COR-L47 (cell line): ENCODE measurements at places on chromosomes 12 and 14.

GRCh38 chr12:112936927-112937326 lies 1.3 kb upstream of the OAS3 start:
- DNase-seq: no peak

GRCh38 chr14:102196039-102196901 lies 56.6 kb downstream of the WDR20 start:
- no peak for DNase-seq

DNA sequence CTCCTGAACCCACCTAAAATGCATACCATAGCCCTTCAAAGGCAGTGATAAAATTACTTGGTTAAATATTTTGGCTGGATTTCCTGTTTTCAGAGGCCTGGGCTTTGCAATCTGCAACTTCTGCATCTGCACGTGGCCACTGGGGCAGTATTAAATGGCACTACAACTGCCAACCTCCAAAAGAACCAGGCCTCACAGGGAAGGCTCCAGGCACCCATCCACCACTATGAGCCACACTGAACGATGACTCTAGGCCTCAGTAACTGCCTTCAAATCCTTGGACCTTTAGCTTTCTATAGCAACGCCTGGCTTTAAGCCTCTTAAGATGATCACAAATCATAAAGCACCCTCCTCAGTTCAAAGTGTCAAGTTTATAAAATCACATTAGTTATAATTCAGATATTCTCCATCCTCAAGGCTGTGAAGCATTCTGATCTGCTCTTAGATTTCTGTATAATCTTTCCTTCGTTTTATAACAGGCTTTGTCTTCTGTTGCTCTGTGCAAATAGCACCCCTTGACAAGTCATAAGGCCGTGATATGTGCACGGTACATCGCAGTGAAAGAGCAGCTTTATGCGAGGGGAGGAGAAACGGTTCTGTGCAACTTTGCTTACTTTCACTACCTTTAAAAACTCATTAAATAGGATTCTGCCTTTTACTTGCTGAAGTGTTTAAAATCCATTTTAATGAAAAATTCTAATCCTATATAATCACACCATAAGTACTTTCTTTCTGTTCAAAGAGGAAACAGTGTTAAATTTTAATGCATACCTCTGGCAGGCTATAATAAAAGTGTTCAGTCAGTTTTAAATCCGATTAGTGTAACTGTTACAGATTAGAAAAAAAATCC lies 196.4 kb upstream of the G2E3 start:
- no peak for DNase-seq

GRCh38 chr12:123041042-123041531 lies 60.6 kb downstream of the ARL6IP4 start:
- DNase-seq: peak; percentile 53

- DNase-seq: no peak
Observed at GRCh38 chr12:124413401-124413800, 118.5 kb downstream of the RFLNA start.

DNA sequence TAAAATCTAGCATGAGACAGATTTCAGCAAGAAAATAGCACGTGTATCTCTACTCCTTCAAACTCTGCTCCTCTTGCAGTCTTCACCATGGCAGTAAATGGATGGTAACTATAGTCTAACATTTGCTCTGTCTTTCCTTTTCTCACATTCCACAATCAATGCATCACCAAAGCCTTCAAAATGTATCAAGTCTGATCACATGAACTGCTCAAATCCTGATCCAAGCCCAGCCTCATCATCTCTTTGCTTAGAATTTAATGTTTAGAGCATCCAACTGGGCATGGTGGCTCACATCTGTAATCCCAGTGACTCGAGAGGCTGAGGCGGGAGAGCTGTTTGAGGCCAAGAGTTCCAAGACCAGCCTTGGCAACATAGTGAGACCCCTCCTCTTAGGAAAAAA lies 45.9 kb downstream of the CDK17 start:
- no peak for DNase-seq

DNA sequence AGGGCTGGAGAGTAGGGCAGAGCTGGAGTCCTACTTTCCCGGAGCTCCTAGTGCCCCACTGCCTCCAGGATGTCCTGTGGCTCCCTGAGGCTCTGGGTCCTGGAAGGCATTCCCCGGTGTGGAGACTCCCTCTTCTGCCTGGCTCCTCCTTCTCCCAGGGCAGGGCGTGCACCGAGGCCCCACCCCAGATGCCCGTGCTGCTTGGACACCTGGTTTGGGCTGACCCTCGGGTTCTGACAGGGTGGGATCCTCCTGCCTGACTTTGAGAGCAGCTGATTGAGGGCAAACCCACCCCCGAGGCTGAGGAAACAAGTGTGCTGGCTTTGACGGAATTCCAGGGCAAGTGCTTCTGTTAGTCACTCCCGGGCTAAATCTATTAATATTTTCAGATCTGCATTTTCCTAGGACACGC lies 15.4 kb downstream of the TEAD4 start:
- no peak for DNase-seq

DNA sequence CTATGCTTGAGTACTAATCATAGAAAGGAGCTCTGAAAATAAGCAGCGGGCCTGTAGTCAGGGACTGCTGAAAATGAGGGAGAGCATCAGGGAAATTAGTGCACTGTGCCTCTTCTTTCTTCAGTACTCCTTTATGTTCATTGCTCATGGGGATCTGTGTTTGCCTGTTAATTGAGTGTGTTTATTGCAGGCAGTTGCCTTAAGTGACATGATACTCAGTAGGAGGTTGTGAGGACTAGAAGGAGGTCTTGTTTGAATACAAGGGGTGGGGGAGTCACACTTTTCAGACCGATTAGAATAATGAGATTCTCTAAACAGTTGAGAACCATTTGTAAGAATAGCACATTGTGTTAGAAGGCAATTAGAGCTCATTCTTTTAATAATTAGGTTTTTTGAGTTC lies 102.6 kb upstream of the SLCO1C1 start:
- DNase-seq: no peak

DNA sequence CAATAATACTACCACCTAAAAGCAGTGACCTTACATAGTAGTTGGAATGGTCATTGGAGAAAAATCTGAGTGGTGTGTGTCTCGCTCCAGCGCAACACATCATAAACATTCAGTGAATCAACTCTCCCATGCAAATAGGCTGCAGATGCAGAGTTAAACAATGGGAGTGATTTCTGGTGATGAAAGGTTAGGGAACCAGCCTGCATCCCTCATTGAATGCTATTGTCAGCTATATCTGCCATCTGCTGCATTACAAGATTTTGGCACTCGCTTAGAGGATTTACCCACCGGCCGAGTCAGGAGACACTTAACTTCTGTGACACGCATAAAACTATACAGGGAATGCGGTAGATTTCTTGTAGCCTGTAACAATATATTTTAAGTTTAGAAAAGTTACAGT lies 900.9 kb downstream of the FLRT2 start:
- DNase-seq: no peak

DNA sequence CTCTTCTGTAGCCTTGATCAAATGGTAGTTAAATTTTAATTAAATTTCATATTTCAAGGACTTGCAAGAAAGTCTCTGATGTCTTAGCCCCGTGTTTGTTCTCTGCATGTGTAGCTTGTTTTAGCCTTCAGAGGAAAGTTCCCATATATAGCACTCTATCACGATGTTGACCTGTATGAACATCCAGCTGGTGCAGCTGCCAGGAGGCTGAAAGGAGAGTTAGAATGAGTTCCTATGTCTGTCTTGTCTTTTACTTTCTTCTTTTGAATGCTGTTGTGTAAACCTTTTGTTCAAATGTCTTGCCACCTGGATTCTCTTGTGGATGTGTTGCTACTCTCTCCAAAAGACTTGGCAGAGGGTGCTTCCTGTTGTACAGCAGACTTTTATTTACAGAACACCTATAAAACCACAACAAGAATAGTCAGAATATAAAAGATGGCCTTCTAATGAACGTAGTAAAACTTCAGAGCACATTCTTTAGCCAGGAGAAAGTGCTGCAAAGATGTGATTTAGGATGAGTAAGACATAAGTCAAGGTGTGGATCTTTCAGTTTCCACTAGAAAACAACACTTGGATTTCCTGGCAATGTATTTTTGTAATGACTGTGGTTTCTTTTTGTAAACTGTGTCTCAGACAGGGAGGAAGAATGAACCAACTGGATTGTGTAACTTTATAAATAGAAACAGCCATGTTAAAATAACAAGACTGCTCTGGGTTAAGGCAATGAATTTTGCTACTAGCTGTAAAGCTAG lies 17.2 kb downstream of the NAV3 start:
- DNase-seq: peak; percentile 14

DNA sequence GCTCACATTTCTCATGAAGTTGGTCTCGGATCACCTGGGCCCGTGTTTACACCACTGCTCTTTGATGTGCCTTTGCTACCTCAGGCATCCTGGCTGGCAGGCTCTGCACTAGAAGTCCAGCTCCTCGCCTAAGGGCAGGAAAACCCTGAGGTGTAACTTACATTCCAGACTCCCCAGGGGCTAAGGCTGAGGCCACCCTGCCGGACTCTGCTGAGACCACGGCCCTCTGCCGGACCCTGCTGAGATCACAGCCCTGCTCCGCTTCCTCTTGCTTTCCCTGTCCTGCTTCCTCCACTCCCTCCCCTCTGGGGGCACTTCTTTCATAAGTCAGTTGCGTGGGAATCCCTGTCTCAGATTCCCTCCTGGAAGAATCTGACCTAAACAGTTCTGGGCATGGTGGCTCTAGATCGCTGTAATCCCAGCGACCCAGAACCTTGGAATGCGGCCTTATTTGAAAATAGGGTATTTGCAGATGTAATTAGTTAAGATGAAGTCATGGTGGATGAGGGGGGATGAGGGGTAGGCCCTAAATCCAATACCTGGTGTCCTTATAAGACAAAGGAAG lies 17.2 kb downstream of the RILPL1 start:
- DNase-seq: no peak

DNA sequence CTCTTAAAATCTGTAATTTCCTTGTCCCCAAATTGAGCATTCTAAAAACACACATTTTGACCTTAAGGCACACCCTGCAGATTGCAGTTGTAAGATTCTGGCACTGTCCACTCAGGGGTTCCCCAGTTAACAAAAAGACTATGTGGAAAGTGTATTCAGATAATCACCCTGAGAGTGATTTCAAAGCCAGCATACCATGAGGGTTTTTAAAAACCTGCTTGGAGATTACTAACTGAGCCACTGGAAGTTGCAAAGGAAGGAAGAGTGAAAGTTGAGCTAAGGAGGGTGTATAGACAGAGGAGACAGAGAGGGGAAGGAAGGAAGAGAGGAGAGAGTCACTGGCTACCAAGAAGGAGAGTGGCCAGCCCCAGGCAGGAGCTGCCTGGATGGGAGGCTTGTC lies 82.6 kb downstream of the EML1 start:
- DNase-seq: no peak

GRCh38 chr12:89072294-89073026 lies 279.8 kb downstream of the DUSP6 start:
- DNase-seq: peak; percentile 71

DNA sequence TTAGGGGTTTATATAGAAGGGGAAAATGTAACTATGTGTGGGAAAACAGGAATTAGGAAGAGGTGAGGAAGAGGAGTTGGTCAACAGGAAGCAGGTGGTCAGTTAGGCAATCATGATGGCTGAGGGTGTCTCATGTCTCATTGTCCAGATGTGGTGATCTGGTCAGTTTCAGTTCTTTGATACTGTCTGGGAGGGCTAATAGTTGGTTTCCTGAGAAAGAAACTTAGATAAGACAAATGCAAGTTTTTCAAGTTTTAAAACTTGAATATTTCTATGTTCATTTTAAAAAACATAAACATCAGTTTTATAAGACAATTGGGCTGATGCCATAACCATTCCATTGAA lies 1121.8 kb upstream of the USP15 start:
- DNase-seq: no peak
